ENCODE measurements at places on chromosomes 13 and 19.
A peak's percentile ranks its signal among the peaks of the same experiment; 100 is the strongest.

DNA sequence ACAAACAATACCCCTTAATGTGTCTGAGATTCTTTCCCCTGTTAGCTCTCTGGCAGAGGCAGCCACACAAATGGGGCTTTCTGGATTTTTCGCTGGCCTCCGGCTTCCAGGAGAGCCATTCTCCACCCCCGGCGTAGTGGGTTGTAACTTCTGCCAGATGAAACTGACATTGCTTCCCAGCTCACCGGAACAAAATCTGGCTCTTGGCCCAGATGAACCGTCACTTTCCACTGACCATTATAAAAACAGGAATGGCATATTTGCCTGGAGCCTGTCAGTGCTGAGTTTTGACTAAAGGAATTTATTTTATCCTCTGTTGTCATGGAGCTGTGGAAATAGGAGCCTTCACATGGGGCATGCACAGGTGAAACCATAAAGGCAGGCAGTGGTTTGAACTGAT is 120.6 kb upstream of the GPR12 start:
- DNase-seq = no peak

DNA sequence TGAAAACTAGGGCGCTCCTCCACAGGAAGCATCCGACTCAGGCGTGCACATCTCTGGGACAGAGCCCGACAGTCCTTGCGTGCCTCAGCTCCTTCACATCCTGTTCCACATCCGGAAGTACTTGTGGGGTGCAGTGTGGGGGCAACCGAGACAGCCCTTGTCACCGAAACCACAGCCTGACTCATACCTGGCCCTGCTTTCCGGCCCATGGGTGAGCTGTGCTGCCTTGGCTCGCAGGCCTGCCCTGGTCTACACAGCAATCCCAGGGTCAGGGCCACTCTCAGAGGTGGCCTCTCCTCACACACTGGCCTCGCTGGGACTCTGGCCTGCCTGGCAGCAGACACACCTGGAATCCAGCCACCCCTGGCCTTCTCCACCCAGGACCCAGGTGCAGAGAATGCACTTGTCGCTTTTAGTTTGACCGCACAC is 100.4 kb downstream of the STK24 start:
- peak; percentile 40 for DNase-seq

DNA sequence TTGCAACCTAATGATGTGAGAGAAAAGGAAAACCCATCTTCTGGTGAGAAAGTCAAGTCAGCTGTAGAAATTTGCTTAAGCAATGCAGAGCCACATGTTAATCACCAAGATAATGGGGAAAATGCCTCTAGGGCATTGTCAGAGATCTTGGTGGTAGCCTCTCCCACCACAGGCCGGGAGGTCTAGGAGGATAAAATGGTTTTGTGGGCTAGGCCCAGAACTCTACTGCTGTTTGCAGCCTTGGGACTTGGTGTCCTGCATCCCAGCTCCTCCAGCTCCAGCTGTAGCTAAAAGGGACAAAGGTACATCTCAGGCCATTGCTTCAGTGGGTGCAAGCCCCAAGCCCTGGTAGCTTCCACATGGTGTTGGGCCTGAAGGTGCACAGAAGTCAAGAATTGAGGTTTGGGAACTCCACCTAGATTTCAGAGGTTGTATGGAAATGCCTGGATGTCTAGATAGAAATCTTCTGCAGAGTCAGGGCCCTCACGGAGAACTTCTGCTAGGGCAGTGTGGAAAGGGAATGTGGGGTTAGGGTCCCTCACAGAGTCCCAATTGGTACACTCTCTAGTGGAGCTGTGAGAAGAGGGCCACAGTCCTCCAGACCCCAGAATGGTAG is 382.2 kb upstream of the KLHL1 start:
- no peak for DNase-seq

DNA sequence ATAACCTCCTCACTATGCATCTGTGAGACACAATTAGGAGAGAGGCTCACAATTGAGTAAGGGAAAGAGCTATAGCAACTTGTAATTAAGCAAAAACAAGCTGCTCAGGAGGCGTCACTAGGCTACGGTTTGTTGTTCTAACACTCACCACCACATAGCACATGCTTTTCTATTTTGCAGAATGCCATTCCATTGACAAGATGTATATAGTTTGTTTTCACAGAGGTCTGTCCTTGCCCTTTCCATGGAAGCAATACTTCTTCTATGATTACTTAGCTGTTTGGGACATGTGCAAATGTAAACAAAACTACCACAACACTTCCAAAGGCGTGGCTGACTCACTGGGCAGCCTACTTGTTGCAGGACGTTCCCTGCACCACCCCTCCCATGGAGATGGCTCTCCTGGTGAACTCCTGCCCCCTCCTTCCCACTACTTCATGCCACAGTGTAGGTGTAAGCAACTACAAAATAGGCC is 33.9 kb upstream of the FAM216B start:
- no peak for DNase-seq

GRCh38 chr19:1837625-1838105 is 10.6 kb downstream of the REXO1 start:
- DNase-seq = peak; percentile 7

- DNase-seq = no peak
Measured at GRCh38 chr13:112725346-112726015, 35.6 kb downstream of the ATP11A start.

GRCh38 chr19:45884682-45885555 is 1.0 kb downstream of the IRF2BP1 start:
- DNase-seq = no peak

GRCh38 chr19:1259876-1260748 is 9.0 kb upstream of the CIRBP start:
- DNase-seq = no peak

DNA sequence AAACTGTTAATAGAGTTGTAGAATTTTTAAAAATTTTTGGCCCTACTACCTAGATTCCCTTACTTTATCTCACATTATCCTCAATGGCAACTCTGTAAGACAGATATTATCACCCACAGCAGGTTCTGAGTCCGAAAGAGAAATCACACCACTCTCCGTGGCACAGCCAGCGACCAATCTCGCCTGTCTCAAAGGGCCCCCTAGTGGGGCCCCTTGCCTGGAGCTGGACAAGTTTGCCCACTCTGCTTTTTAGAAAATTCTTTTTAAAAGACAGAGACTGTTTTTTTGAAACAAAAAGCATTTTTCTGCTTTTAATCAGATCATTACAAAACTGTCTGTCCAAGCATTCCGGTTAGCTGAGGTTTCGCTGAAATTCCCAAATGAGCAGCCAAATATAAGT is 21.7 kb downstream of the PHF11 start:
- DNase-seq = no peak

DNA sequence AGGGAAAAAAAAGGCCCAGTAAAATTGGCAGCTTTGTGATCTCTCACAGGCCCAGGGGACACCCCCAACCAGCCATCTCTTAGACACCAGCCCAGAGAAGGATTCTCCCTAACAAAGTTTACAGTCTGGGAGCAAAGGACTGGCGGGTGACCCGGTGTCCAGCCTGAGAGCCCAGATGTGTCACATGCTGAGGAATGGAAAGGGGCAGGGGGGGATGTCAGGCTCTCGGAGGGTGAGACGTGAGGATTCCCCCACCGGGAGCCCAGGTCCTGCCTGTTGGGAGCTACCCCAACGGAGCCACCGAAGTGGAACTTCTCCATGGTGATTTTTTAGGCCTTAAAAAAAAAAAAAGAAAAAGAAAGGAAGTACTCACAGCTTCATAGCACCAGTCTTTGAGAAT is 4.8 kb upstream of the CTXN1 start:
- DNase-seq = no peak

DNA sequence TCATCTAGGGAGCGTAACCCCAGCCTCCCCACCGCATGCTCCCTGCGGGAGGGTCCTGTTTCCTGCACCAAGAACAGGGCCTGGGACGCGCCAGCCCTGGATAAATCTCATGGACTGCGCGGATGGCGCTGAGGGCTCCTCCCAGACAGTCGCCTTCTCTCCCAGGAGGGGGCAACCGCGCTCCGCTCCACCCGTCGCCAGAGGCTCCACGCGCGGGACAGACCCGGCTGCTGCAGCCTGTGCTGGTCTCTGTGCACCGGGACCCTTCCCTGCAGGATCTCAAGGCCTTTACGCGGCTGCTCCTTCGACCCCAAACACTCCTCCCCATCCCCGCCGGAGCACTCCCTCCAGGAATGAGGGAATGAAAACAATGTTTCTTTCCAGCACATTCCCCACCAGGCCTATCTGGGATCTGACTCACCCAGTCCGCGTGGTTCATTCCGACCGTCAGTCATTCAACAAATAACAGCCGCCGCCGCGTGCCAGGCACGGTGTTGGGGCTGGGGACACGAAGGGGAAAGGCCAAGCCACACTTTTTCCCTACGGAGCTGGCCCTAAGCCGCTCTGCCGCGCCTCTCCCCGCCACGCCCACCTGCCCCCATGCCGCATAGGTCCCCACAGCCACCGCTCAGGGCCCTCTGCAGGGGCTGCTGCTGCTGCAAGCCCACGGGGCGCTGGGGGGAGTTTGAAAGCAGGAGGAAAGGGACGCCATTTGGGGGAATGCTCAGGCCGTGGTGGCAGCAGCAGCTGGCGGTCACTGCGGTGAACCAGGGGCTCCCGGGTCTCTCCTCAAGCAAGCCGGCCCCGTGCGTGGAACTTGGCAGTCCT is 6.0 kb downstream of the PNMA8B start:
- DNase-seq = no peak

GRCh38 chr19:8544168-8544567 is 30.2 kb upstream of the ZNF414 start:
- no peak for DNase-seq

GRCh38 chr13:37747071-37747612 is 122.4 kb downstream of the TRPC4 start:
- no peak for DNase-seq

DNA sequence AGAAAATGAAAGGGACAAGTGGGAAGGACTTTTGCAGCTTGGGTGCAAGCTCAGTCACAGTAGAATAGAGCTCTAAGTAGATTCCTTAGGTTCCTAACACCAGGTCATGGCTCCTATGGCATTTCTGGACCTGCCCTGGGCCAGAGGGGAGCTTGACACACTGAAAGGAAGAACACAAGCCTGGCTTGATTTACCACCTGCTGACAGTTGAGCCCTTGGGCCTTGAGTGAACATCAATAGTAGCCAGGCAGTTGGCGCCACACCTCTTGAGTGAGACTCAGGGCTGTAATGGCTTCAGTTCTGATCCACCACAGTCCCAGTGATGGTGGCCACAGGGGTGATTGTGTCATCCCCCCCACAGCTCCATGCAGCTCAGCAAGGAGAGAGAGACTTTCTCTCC is 221.9 kb upstream of the PCDH17 start:
- no peak for DNase-seq

DNA sequence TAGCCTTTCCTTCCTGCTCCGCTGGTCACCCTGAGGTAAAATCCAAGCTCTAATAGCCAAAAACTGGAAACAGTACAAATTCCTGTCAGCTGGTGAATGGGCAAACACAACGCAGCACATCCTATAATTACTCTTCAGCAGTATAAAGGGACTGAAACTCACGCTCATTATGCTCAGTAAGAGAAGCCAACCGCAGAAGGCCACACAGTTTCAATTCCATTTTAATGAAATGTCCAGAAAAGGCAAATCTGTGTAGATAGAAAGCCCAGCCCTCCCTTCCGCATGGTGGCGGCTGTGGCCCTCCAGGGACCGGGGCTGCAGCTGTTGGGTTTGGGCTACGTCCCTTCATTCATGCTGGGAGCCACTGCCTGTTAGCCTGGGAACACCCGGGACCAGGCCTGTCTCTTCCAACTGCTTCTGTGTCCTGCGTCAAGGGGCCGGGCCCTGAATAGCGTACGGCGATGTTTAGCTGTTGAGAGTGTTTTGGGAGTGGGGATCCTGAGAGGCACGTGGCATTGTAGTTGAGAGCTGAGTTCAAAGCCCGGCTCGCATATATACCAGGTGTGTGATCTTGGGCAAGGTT is 23.5 kb downstream of the NKPD1 start:
- no peak for DNase-seq

DNA sequence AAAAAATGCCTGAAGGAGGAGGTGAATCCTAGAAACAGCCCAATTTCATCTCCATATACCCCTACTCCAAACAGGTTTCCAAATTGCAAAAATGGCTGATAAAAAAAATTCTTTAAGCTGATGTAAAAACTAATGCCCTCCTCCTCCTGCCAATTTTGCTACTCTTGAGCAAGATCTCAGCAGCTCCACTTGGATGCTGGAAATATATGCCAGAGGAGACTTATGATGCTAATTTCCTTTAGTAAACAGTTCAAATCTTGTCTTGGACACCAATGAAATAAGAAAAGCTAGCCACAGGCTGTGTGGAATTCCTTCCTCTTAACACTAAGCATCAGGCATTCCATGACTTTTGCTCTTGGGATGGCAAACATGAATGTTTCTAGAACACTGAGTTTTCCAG is 67.5 kb downstream of the INSR start:
- DNase-seq = no peak

DNA sequence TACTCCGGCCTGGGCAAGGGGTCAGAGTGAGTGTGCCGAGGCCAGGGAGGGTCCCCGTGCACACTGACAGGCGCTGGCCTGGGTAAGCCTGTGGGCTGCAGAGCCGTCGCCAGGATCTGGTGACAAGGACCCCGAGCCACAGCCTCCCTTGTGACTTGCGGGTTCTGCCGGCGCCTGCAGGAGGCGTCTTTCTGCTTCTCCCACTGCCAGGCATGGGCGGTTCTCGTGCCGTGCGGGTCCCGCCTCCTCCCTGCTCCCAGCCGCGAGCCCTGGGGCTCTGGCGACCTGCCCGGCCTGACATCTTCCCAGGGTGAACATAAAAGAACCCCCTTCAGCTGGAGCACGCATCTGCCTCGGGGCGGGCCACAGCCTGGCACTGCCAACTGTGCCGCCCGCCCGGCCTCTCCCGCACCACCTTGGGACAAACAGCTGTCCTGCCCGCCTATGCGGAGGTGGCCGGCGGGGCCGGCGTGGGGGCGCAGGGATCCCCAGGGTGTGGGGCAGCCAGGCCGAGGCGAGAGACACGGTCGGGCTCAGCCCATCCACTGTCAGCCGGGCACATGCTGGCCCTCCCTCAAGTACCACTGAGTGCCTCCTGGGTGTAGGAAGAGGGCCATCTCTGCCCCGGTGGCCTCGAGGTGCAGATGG is 1.5 kb upstream of the HCN2 start:
- peak; percentile 32 for DNase-seq

GRCh38 chr19:24074720-24075454 is 12.1 kb upstream of the ZNF254 start:
- no peak for DNase-seq

DNA sequence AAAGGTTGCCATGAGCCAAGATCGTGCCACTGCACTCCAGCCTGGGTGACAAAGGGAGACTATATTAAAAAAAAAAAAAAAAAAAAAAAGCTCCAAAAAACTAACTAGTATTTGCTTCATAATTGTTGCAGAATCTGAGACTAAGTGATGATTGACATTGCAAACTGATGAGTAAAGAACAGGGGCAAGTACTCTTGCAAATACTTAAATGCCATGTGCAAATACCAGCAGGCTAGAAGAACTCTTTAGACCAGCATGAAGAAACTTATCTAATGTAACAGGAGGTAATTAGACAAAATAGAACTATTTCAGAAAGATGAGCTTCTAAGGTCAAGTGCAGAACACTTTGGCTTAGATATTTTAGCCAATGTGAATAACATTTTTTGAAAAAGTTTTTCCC is 1368.1 kb downstream of the EFNB2 start:
- DNase-seq = no peak

DNA sequence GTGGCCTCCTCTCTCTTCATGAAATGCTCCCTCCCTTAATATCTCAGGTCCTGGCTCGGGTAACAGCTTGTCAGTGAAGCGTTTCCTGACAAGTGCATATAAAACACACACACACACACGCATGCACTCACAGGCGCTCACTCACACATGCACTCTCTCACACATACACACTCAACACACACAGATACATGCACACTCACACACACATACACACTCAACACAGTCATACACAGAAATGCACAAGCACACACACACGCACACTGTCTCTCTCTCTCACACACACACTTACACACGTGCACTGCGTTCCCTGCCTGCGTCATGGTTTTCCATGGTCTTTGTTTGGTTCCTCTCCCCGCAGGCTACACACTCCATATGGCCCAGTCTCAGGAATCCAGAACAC is 344.1 kb downstream of the UQCRFS1 start:
- no peak for DNase-seq
